SW480 (cell line): ENCODE measurements at places on chromosomes 6 and 20.

DNA sequence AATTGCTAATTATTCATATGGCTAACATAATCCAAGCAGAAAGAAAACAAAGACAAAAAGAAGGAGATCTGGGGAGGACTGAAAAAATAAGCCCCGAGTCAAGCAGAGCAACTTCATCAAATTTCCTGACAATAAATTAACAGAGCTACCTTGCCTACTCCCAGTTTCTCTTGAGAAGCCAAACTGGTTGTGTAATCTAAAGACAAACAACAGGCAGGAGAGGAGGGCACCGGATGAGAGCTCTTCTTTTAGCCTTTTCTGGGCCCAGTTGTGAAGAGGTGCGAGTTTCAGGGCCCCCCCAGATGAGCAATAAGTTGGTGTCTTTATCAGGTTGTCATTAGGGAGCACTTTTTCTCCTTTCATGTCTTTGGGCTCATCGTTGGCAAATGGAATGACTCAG lies 197.1 kb upstream of the PCSK2 start:
- no peak for DNase-seq

- DNase-seq: no peak
Measured at GRCh38 chr6:46760925-46761324, 14.2 kb downstream of the ANKRD66 start.

- DNase-seq: no peak
Measured at GRCh38 chr6:34170346-34170745, 24.5 kb upstream of the GRM4 start.

- no peak for DNase-seq
Measured at GRCh38 chr20:45370571-45371160, 7.5 kb downstream of the TP53TG5 start.

- DNase-seq: no peak
Measured at GRCh38 chr6:186340-186965, 105.8 kb upstream of the DUSP22 start.

- DNase-seq: no peak
Measured at GRCh38 chr6:136763255-136763654, 29.0 kb downstream of the MAP3K5 start.

DNA sequence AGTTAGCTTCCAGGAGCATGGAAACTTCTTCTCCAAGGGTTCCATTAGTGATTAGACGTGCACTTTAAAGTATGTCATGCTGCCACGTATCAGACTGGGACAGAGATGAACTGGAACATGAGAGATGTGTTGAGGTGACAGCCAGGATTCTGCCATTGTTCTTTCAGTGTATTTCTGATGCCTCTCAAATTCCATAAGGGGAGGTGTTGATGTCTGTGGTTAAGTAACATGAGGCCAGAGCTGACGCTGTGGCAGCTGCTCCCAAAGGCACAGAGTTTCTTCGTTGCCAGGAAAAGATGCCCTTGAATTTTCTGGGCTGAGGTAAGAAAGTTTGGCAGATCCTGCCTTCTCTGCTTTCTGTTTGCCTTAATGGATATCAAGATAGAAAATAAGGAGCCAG lies 63.5 kb downstream of the TRMT6 start:
- DNase-seq: no peak

GRCh38 chr6:156396791-156397418 lies 380.3 kb upstream of the ARID1B start:
- no peak for DNase-seq

- no peak for DNase-seq
Measured at GRCh38 chr6:132140189-132140588, 189.0 kb upstream of the CCN2 start.
